ENCODE measurements at places on chromosomes 7 and 10.
A peak's percentile ranks its signal among the peaks of the same experiment; 100 is the strongest.

- no peak for DNase-seq
Observed at GRCh38 chr7:45601094-45601493, 26.9 kb downstream of the ADCY1 start.

- DNase-seq = no peak
Observed at GRCh38 chr10:132618158-132618919, 80.8 kb downstream of the INPP5A start.

GRCh38 chr10:91607646-91608403 is 25.0 kb downstream of the PPP1R3C start:
- DNase-seq = no peak

DNA sequence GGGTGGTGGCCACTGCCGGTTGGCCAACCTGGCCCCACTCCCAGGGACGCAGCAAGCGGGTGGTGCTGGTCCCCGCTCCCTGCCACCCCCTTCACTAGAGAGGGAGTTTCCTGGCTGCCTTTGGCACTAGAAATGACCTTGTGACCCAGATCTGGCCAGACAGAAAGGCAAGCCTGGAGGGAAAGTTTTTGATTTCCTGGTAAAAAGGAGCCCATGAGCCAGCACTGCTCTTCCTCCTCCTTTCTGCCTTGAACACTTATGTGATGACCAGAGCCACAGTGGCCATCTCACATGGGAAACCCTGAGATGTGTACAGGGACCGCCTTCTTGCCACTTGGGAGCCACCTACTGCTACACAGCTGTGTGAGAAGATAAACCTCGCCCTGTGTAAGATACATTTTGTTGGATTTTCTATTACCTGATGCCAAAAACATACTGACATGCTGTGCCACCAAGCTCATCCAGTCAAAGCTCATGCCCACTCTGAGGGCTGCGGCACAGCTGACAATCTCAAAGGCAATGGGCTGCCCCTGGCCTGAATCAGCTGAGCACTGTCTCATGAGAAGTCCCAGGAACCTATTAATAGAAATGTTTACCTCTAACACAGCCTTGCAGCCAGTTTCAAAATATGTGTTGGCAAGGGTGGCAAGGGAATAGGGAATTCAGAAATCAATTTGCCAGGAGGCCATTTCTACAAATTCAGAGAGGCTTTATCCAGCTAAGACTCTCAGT is 94.0 kb downstream of the CYTH3 start:
- DNase-seq = no peak

GRCh38 chr10:125035588-125036295 is 93.8 kb downstream of the ZRANB1 start:
- no peak for DNase-seq

DNA sequence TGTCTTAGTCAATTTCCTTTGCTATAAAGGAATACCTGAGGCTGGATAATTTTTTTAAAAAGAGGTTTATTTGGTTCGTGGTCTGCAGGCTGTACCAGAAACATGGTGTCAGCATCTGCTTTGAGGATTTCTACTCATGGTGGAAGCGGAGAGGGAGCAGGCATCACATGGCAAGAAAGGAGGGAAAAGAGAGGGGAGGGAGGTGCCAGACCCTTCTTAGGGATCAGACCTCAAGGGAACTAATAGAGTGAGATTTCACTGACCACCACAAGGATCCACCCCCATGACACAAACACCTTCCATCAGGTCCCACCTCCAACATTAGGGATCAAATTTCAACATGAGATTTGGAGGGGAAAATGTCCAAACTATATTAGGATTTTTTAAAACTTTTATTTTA is 27.0 kb upstream of the AKR1B10 start:
- no peak for DNase-seq

- no peak for DNase-seq
Observed at GRCh38 chr10:102959360-102959759, 41.3 kb downstream of the CNNM2 start.

- peak; percentile 29 for DNase-seq
Observed at GRCh38 chr7:99459087-99459486, 6.9 kb downstream of the ATP5MF start.

DNA sequence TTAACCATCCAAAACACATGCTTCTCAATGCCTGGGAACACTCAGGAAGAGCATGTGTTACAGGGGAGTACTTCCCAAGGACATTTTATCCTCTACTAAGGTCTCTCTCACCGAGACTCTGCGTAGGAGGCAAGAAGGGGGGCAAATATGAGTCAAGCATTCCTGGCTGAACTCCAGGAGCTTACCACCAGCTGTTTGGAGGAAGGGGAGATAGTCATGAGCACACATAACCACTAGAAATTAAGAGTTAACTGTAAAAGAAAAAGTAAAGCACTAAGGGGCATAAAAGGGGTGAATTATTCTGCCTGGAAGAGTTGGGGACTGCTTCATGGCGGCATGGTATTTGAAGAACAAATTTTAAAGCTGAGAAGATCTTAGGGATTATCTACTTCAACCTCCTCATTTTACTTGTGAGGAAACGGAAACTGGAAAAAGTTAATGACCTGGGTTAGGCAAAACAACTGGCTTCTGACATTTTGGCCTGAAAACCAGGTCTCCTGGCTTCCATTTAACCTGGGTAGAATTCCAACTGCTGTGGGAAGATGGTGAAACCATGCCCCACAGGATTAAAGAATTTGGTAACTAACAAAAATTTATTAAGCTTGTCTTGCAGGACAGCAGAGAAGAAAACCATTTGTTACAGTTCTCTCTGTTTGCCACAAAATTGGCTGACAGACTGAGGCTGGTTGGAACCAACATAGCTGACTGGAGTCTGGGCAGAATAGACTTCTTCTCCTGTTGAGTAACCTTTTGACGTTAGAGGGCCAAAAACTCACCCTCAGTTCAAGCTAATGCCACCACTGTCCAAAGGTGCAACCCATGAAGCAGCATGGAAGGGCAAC is 85.5 kb downstream of the SLC25A13 start:
- no peak for DNase-seq

DNA sequence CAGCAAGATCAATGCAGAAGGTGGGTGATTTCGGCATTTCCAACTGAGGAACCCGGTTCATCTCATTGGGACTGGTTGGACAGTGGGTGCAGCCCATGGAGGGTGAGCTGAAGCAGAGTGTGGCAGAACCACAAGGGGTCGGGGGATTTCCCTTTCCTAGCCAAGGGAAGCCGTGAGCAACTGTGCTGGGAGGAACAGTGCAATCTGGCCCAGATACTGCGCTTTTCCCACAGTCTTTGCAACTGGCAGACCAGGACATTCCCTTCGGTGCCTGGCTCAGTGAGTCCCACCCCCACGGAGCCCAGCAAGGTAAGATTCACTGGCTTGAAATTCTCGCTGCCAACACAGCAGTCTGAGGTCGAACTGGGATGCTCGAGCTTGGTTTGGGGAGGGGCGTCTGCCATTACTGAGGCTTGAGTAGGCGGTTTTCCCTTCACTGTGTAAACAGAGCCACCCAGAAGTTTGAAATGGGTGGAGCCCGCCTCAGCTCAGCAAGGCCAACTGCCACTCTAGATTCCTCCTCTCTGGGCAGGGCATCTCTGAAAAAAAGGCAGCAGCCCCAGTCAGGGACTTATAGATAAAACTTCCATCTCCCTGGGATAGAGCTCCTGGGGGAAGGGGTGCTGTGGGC is 58.6 kb upstream of the SLC26A5 start:
- DNase-seq = no peak

DNA sequence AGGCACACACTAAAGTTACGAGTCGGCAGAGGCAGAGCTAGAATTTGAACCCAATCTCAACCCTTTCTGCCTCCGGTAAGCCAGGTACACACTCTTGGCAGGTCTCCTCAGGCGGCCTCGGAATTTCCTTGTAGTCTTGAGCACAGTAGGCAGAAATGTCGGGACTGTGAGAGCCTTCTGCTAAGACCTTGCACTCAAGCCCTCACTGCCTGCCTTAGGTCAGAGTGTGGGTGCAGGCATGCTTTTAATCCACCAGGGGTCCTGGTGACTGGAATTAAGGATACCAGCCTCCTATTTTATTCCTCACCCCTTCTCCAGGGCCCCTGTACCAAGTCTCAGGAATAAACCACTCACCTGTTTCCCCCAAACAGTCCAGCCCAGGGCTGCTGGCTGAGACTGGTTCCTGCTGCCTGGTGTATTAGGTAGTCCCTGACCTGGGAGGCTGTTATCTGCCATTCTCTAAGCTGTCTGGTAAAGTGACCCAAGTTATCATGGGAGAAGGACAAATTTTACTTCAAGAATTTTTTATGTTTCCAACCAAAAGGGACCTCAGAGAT is 855 bp downstream of the ATP6V1F start:
- DNase-seq = no peak

DNA sequence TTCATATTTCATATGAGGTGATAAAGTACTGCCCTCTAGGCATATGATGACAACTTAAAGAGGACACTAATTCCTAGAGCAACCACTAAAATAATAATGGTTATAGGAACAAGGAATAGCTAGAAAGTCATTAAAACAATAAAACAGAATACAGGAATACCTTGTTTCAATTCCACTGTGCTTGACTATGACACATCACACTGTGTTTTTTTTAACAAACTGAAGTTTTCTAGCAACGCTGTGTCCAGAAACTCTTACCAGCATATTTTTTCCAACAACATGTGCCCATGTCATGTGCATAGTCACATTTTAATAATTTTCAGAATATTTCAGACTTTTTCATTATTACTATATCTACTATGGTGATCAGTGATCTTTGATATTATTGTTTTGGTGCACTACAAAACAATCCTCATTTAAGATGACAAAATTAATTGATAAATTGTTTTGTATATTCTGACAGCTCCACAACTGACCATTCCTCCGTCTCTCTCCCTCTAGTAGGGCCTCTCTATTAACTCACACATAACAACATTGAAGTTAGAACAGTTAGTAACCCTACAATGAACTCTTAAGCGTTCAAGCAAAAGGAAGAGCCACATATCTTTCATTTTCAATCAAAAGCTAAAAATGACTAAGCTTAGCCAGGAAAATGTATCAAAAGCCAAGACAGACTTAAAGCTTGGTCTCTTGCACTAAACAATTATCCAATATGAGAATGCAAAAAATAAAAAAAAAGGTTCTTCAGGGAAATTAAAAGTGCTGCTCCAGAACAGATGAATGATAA is 85.8 kb downstream of the SNX13 start:
- no peak for DNase-seq

GRCh38 chr10:68105820-68106219 is 3.5 kb upstream of the MYPN start:
- no peak for DNase-seq

GRCh38 chr10:36703179-36703578 is 422.2 kb upstream of the ANKRD30A start:
- no peak for DNase-seq

- DNase-seq = no peak
Observed at GRCh38 chr7:23873306-23873705, 163.3 kb downstream of the STK31 start.

DNA sequence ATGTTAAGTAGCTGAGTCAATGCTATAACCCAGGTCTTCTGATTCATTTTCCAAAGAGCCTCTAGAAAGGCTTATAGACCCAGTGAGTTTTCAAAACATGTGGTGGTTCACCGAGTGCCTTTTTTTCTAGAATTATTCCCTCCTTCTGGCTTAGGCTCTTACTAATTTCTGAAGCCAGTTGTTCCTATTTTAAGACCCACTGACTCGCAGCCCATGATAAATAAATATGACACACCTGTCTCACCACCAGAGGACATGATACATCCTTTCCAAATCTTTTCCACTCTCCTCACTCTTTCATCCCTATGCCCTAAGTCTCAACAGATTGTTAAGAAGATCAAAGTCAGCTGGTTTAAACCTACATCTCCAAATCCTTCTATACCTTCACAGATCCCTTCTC is 126.0 kb upstream of the WNT16 start:
- no peak for DNase-seq

- DNase-seq = no peak
Observed at GRCh38 chr7:16634271-16634738, 11.2 kb downstream of the ANKMY2 start.

DNA sequence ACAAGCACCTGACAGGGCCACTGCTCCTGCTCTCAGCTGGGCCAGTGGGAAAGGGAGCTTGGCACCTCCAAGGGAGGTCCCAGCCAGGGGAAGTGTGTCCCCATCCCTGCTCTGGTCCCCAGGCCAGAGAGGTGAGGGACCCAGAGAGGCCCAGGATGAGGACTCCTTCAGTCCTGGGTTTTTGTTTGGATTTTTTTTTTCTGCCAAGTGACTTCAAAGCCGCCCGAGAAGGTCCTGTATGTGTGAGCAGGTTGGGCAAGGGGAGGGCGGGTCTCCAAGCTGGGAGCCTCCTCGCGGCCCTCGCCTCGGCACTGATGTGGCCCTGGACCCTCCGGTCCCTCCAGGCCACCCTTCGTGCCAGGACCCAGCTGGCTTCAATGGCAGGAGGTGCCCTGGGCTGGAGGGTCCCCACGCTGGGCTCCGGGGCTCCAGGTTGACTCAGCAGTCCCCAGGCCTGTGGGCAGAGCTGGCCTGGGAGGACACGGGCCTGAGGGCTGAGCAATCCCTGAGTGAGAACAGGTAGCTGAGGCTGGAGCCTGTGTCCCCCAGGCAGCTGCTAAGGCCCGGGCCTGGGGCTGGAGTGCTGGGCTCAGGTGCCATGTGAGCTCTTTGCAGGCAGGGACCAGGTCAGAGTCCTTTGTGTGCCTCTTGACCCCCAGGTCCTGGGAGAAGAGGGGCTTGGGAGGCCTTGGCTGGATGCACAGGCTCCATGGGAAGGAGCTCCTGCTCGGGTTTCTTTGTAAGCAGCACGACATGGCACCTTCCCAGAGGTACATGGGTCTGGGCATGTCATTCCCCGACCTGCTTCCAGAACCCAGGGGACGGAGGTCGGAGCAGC is 140.6 kb downstream of the FAM53B start:
- DNase-seq = no peak
